ENCODE measurements at places on chromosomes 1 and 21.

DNA sequence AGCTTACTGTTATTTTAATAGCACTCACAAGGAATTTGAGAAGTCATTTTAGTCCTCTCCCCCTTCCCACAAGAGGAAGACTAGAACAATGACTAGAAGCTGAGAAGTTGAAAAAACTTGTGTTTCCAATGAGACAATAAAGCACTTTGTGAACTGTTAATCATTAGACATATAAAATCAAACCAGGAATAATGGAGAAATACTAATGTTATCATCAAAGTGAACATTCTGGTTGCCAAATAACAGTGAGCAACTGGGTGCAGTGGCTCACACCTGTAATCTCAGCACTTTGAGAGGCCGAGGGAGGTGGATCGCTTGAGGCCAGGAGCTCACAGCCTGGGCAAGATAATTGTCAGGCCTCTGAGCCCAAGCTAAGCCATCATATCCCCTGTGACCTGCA lies 54.0 kb upstream of the RASAL2 start:
- DNase-seq = no peak

DNA sequence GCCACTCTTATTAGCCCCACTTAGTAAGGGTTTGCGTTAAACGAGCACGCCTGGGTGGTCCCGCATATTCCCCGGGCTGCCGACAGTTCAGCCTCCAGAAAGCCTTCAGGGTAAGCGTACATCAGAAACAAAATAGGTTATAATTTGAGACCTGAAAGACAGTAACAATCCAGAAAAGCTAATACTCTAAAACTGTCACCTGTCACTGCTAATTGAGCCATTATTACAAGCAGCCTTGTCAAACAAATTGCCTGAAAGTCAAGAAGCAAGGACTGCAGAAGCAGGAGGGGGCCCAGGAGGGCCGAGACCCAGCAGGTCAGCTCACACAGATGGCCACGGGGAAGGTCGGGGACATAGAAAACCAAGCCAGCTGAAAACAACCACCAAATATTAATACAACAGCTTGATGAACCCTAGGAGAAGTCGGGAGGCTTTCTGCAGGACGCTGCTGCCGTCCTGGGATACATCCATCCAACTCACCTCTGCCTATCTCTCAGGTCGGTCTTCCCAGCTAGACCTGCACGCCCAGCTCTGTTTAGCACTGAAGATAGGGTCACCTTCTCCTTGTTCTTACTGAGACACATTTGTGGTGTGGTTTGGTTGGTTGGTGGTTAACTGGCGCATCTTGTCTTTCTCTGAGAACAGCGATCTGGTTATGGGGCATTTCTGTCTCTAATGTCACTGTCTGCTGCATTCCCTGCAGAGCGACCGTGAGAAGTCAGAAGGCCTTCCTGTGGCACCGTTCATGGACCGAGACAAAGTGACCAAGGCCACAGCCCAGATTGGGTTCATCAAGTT lies 110.8 kb downstream of the WDR4 start:
- DNase-seq = no peak

DNA sequence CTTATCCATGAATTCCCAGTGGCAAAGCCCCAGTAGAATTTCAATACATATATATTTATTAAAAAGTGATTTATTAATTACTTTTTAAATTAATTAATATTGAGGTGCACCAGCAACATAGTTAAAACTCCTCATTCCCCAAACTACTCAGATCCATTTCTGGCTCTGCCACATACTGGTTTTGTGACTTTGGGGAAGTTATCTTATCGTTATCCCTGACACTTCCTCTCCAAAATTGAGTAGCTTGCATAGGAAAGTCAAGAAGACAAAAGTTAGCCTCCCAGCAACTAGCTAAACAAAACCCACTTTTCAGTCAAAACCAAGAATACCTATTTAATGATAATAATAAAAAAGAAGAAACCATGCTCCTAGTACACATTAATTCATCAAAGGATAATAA lies 35.9 kb downstream of the TCP10L start:
- no peak for DNase-seq

DNA sequence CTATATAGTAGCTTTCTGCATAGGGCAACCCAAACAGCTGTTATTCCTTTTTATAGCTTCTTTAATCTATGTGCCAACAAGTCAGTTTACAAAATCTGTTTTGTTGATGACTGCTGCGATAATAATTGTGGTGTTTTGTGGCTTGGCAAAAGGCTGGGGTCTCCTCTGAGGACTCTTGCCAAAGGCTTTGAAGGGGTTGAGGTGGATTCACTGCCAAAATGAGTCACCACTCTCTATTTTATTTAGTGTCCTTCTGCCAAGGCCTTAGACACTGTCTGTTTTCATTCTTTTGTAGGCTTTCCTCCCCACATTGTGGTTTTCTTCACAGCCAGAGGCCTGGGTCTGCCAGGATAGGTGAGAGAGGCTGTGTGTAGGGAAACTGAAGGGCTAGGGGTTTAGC lies 161.8 kb downstream of the NFIA start:
- DNase-seq = no peak

DNA sequence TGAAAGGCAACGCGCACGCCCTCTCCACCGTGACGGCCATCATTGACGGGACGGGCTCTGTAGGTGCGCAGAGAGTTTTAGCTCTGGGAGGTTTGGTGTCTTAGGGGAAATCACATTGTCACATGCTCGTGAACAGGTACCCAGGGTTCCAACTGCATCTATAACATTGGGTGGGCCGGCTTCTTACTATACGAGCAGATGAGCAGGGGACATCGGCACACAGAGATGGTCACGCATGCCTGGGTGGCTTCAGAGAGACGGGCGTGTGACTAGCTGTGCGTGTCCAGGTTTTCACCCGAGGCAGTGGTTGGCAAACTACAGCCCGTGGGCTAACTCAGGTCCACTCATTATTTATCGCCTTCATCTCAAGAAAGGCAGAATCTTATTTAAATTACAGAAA lies 54.7 kb downstream of the SLC37A1 start:
- DNase-seq = no peak

- no peak for DNase-seq
Observed at GRCh38 chr1:160565564-160565963, 13.7 kb downstream of the CD84 start.

DNA sequence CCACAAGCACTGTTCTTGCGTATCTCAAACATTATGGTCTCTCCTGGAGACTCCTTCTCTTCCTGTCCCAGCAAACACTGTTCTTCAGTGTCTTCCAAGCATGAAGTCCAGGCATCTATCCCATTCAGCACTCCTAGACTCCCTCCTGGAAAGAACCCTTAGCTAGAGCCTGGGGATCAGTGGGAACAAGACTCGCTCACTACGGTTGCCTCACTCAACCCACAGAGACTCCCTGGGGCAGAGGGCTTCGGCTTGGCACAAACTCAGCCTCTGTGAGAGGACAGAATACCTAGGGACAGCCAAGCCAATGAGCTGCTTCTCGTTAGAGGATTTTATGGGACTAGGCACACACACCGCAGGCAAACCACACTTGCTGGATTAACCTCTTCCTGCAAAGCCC lies 86.5 kb upstream of the IPO9 start:
- no peak for DNase-seq

DNA sequence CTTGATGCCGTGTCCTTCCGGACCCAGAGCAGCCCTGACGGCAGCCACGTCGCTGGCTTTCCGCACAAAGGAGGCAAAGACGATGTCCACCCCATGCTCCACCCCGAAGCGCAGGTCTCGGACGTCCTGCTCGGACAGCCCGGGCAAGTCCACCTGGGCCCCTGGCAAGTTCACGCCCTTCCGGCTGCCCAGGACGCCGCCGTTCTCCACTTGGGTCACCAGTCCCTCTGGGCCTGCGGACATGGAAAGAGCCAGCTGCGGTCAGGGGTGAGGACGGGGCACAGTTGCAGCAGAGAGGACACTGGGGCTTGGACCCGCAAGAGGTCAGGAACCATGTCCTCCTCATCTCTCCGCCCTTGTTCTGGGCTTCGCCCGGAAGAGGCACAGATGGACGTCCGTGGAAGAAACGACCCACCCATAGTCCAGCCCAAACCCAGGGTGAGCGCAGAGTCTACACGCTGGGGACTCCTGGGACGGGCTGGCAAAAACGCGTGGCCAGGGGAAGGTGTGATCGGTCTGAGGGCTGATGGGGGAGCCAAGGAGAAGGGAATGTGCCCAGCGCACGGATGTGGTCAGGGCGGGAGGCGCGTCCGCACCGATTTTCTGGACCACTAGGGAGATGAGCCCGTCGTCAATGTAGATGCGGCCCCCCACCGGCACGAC lies 6.6 kb downstream of the PKLR start:
- DNase-seq = no peak

- no peak for DNase-seq
Observed at GRCh38 chr1:57623039-57623790, 199.4 kb upstream of the DAB1 start.

DNA sequence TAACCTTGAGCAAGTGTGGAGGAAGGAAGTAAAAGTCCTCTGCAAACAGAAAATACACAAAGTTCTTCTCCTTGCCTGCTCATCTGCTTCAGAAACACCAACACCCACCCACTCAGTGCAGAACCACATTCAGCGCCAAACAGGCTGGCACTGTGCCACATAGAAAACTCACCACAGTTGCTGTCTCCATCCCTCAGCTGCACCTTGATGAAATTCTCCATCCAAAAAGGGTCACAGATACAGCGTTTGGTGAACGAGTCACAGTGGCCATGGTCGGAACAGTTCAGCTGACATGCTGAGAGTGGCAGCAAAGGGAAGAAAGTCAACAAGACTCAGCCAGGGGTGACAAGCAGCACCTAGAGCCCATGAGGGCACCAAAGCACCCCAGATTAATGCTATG lies 114.5 kb downstream of the KIAA0319L start:
- DNase-seq = peak; percentile 34

DNA sequence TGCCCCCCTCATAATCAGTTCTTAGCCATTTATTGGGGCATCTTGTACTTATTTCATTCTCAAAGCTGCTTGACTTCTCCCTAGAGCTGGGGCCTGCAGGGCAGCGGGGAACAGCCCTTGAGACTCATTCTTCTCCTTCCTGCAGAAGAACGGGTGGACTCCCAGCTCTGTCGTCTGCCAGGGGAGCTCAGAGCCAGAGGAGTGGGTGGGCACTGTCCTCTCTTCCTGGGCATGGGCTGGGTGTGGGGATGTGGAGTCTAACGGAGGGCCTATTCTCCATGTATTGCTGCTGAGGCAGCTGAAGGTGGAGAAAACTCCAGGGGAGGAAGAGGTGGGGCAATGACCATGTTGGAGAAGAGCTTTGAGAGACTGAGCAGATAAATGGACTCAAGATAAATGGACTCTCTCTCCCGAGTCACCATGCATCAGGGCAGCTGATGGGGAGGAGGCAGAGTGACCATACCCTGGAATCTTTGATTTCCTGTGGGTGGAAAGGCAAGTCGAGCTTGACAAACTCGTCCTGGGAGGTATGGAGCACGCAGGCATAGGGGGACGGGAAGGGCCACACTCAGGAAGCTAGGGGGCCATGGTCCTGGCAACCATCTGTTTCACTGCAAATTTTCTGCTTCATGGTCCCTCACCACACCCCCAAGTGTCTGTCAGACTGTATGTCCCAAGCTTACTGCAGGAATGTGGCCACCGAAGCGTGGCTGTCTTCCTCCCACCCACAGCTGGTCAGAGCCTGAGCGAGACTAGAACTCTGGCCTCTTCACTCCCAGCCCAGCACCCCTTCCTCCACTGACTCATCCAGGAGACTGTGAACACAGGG lies 56.9 kb upstream of the ATP2B4 start:
- DNase-seq = no peak

DNA sequence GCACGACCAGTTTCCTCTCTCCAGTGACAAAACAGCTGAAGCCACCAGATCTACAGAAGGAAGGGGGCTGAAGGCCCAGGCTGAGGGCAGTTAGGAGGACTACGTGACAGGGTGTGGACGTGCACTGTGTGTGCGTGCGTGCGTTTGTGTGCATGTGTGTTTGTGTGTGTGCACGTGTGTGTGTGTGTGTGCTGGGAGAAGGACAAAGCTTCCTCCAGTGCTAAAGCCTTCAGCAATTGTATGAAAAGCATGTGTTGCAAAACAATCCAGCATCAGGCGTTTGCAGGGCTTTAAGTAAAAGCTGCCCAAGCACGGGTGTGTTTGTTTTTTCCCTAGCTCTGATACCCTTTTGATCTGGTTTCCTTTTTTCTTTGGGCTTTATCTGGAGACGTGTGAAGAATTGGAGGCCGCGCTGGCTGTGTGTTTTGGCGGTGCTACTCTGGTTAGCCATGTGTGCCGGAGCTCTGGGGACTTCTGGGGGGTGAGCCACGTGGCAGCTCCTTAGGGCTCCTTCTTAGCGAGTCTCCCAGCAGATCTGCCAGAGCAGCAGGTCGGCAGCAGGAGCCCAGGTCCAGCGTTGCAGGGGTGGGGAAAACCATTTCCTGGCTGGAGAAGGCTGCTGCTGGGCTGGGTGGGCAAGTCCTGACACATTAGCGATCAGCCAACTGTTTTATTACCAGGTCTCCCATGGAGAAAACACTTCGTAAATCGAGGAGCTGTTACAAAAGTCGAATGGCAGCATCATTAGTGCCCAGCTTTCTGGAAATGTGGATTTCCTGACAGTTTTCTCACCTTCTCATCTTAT lies 73.4 kb downstream of the UCK2 start:
- DNase-seq = no peak

DNA sequence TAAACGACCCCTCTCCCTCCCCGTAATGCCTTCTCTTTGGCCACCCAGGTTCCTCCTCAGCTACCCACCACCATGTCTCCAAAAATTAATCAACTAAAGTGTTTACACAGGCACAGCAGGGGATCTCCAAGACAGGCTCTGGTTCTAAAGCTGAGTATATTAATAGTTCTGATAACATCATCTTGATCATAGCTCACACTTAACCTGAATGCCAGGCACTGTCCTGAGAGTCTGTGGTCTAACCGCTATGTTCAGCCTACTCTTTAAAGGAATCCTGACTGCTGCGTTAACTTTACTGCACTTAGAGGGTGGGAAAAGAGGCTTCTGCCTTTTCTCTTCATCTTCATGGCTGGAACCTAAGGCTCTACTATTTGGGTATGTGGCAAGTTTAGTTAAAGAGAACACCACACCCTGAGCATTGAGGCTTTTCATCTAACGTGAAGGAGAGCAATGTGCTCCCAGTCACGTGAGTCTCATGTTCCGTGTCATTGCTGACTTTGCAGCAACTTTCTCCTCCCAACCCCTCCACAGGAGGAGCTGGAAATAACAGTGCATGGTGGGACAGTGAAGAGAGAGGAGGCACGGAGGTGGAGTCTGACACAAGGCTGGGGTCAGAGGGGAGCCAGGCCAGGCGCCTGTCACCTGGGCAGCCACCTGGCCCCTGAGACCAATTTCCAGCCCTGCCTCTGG lies 86.4 kb downstream of the FAM78B start:
- no peak for DNase-seq

- peak; percentile 66 for DNase-seq
Observed at GRCh38 chr1:231460614-231461013, 38.5 kb upstream of the EGLN1 start.

- no peak for DNase-seq
Observed at GRCh38 chr1:183926983-183927382, 110.5 kb downstream of the COLGALT2 start.

- no peak for DNase-seq
Observed at GRCh38 chr1:97209381-97209957, 487.9 kb downstream of the PTBP2 start.
